Fibroblast of villous mesenchyme (primary cell): ENCODE measurements at places on chromosomes 3 and 15.

DNA sequence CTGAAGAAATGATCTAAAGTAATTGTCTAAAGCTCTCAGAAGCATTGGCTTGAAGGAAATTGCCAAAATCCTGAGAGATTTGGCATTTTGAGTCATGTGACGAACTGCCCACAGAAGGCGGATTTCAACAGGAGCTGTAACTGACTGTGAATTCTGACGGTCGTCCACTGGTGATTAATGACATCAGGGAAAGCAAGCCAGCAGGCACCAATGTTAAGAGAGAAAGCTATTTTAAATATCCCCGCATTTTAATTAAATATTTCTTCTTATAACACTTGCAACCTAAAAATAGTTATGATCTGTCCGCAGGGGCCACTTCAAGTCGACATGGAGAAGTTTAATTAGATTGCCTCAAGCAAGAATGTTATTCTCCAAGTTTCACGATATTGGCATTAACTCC, 51.6 kb downstream of the WNT5A start:
- no peak for DNase-seq

GRCh38 chr15:84035399-84035766, 200.2 kb upstream of the GOLGA6L4 start:
- DNase-seq = peak; percentile 48

- no peak for DNase-seq
These were observed 77.3 kb downstream of the FAM174B start for GRCh38 chr15:92578096-92578835.

GRCh38 chr3:50562861-50563260, 4.7 kb downstream of the C3orf18 start:
- DNase-seq = peak; percentile 12

GRCh38 chr15:78364233-78364632, 24.1 kb downstream of the CRABP1 start:
- DNase-seq = no peak

DNA sequence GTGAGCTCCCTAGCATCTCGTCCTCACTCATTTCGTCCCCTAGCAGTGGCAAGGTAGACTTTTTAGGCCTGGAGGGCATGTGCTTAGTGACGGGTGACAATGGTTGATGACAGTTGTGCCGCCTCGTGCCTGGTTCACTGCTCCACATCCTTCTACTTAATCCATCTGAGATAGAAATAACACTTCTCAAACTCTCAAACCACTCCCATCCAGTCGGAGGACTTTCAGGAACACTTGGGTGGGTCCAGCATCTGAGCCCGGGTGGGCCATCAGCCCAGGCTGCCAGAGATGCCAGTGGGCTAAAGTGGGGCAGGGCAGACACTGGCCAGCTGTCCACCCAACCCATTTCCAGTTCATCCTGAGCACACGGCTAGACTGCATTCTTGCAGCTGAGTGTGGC, 79.7 kb upstream of the SMAD3 start:
- DNase-seq = no peak

GRCh38 chr3:179558742-179559364, 3.9 kb upstream of the ACTL6A start:
- DNase-seq = peak; percentile 75

GRCh38 chr15:85380217-85380811, at the start of gene AKAP13:
AKAP13 (plus strand) TSS chr15:85380603; CDS start chr15:85485721, 105,118 bp downstream.
- peak; percentile 99 for DNase-seq

DNA sequence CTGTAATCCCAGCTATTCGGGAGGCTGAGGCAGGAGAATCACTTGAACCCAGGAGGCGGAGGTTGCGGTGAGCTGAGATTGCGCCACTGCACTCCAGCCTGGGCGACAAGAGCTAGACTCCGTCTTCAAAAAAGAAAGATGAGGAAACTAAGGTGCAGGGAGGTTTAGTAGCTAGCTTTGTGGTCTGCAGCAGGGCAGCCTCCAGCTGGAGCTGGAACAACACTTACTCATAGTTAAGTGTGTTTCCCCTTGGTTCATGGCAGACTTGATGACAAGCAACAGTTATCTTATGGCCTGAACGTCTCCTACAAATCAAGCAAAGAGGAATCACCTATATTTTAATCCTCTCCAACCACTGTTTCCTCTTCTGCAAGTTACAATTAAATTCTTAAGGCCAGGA, 12.6 kb downstream of the KAT2B start:
- no peak for DNase-seq

DNA sequence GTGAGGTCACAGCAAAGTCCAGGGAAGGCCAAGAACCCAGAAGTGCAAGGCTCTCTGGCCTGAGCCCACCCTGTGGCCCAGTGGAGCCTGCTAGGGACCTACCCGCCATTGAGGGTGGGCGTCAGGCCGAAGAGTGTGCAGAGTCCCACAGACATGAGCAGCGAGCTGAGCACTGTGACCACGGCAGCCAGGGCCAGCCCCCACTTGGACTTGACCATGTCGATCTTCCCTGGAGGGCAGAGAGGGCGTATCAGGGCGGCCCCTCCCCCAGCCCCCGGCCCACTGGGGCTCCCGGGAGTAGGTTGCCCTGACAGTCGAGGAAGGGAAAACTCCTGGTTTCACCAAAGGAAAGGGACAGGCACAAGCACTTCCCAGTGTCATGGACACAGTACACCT, 44.6 kb downstream of the PTPN23 start:
- DNase-seq = no peak

GRCh38 chr15:63052077-63052841, 9.7 kb downstream of the TPM1 start:
- DNase-seq = no peak

DNA sequence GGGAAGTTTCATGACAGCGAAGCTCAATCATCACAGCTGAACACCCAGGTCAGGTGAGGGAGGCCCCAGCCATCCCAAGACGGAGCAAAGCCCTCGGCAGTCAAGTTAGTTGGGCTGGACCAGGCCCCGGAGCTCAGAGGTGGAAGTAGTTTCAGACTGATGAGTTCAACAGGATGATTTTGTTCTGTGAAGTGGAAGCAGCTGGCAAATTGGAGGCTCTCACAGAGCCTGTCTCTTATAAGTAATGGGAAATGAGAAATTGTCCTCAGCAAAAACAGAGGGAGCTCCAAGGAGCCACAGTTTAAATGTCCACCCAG, 245.1 kb downstream of the XXYLT1 start:
- no peak for DNase-seq

- no peak for DNase-seq
These were observed 476.3 kb downstream of the RBMS3 start for GRCh38 chr3:29757054-29757777.

GRCh38 chr3:126891791-126892190, 91.1 kb upstream of the PLXNA1 start:
- DNase-seq = no peak

- DNase-seq = no peak
These were observed 21.1 kb downstream of the NRROS start for GRCh38 chr3:196660381-196661166.

DNA sequence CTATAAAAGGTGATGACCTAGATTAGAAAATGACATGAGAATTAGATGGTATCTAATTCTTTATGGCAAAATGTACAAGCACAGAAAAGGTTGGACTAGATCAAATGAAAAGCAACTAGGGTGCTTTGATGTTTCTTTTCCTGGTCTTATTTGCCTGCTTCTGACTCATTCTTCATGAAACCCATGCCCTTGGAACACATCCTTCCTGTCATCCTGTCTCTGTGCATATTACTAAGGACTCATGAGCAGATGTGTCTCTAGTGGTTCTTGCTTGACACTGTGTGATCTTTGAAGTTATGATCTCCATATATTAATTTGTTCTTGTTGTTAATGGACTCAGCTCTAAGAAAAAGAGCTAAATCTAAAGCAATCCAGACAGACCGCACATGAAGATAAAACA, 314.0 kb downstream of the ERC2 start:
- DNase-seq = peak; percentile 10

GRCh38 chr15:41543521-41543870, 561 bp downstream of the RPAP1 start:
- DNase-seq = no peak

- no peak for DNase-seq
These were observed 17.4 kb downstream of the SLC6A1 start for GRCh38 chr3:11009898-11010297.

- DNase-seq = peak; percentile 65
These were observed 41.2 kb downstream of the KLF15 start for GRCh38 chr3:126316031-126316461.

- no peak for DNase-seq
These were observed 66.6 kb upstream of the TGFBR2 start for GRCh38 chr3:30539772-30540171.

- no peak for DNase-seq
These were observed 7.6 kb downstream of the KY start for GRCh38 chr3:134643150-134643675.

GRCh38 chr3:134198414-134198813, 52.2 kb downstream of the RYK start:
- no peak for DNase-seq

DNA sequence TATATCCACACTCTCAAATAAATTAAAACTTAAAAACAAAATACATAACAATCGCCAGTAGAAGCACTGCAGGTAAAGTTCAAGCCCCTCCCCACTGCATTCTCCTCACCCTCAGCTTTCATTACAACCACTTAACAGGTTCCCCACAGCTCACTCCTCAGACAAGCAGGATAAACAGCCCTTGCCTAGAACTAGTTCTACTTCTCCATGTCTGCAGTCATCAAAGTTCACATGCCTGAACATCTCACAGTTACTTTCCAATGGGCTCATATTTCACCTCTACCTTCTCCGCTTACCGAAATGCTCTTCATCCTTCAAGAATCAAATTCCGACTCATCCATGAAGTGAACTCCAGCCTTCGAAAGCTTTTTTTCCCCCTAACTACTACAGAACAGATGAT, 4.1 kb downstream of the YEATS2 start:
- no peak for DNase-seq

DNA sequence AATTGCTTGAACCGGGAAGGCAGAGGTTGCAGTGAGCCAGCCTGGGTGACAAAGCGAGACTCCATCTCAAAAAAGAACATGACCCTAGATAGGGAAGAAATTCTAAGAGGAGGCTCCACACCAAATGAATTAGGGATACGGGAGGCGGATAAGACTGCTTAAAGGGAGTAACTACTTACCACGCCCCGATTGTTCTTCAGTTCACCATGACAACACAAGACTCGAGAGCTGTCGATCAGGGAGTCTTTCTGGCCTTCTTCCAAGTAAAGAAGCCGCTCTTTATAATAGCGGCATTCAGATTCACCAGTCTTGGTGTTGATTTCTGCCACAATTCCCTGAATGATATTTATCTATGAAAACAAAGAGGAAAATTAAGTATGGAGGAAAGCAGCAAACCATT, 53.9 kb upstream of the TASOR start:
- no peak for DNase-seq

GRCh38 chr15:38220606-38221273, 31.9 kb upstream of the SPRED1 start:
- DNase-seq = no peak

DNA sequence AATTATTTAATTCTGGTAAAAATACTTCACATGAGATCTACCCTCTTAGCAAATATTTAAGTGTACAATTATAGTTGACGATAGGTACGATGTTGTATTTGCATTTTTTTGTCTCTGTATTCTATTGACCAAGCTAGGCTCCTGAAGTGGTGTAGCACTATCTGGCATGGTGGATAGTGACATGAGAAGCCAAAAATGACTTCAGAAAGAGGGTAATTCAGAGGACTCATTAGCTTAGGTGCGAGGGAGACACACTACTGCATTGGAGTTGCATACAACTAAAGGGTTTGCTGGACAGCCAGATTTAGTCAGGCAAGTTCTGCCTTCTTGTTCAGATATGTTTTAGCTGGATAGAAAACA, 50.6 kb downstream of the KBTBD8 start:
- no peak for DNase-seq

DNA sequence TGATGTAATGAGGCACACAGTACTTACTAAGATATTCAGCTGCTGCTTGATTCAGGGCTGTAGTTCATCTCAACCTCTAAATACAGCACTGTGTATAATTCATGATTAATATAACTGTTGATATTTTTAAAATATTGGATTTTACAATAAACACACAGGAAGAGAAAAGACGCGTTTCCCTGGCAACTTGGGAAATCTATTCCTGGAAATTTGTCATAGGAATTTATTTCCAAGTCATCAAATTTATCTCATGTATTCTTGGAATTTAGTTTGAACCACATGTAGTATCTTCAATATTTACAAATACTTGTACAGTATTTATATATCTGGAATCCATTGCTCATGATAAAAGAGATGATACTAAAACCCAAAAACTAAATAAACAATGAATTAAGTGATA, 30.6 kb downstream of the EPHA3 start:
- peak; percentile 19 for DNase-seq

DNA sequence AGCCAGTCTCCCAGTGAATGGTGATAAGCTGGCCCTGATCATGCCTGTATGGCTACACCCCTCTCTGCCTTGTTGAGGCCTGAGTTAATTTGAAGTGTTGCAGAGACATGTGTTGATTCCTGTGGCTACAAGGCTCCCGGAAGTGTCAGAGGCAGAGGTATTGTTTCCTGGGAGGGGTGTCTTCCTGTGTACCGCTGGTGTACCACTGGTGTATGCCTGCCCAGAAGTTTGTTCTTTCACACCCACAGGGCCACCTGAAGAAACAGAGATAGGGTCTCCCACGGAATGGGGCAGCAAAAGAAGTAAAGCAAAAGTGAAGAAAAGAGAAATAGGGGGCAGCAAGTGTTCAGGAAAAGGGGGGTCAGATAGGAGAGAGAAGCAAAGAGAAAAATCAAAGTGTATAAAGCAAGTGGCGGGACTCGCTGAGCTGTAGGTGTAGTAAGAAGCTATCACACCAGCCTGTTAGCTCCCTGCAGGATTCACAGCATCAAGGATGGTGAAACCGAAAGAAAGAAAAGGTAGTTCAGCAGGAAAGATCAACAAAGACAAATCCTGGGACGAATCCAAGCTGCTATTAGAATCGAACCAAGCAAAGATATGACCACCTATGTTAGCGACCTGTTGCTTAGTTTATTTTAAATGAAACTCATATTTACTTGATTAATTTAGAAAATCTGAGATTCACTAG, 36.6 kb upstream of the CD47 start:
- DNase-seq = no peak

- DNase-seq = no peak
These were observed 177.9 kb downstream of the MINAR1 start for GRCh38 chr15:79610021-79610420.

- DNase-seq = no peak
These were observed 107.7 kb downstream of the MYO5A start for GRCh38 chr15:52421029-52421428.

GRCh38 chr3:138775254-138775595, 59.5 kb downstream of the PIK3CB start:
- DNase-seq = peak; percentile 35

- no peak for DNase-seq
These were observed 355.0 kb upstream of the ROBO2 start for GRCh38 chr3:76684946-76685345.

DNA sequence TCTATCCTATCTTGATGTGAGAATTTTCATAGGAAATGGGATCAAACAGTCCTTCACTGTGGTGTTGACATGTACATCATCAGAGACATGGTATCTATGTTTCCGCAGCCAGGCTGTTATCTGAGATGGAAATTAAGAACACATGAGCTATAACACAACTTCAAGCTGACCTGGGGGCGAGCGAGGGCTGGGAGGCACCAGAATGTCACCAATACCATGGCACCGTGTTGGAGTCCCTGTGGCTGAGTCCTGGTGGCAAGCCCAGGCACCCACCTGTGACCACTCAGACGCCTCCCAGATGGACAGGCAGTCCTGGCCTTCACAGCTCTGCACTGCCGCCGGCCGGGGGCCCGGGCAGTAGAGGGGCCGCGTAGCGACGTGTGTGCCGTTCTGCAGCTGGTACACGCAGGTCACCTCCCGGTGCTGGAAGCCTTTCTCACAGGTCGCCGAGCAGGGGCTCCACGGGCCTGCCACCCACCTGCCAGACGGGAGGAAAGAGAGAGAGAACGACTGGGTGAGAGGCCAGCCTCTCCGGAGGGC, 263.9 kb upstream of the LYSMD4 start:
- DNase-seq = no peak

GRCh38 chr3:127135241-127136023, 57.5 kb upstream of the PRR23E start:
- peak; percentile 12 for DNase-seq
